Retina (tissue), 1 donor: ENCODE measurements at places on chromosomes 4 and X.

DNA sequence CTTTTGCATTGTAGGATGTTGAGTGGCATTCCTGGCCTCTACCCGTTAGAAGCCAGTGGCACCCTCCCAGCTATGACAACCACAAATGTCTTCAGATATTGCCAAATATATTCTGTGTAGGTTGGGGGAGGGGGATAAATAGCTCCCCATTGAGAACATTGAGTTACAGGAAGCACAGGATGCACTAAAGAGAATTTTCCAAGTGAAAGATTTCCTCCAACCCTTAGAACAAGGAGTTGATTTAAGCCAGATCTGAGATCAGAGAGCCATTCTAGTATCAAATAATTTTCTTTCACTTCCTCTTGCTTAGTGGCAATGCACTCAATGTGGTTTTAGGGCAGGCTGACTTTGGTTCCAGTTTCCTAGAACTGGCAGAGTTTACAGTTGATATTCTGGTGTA is 436.6 kb downstream of the C4orf33 start:
- no peak for DNase-seq

GRCh38 chrX:48515842-48516241 is 5.8 kb upstream of the EBP start:
- no peak for DNase-seq

DNA sequence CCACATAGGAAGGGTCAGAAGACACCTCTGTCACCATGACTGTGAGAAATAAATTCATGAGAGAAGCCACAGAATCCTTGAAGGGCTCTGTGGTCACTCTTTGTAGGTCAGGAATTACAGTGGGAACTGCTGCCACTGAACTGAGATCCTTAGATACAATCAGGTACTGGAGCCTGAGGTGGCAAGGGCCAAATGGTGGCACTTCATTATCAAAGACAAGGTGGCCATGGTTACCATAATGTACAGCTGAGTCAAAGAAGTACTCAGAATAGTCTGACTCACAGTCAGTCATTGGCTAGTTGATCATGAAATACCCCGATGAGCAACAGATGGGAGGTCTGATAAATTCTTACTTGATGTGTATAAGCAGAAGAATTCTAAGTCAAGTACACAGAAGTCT is 131.9 kb downstream of the RTL3 start:
- no peak for DNase-seq

DNA sequence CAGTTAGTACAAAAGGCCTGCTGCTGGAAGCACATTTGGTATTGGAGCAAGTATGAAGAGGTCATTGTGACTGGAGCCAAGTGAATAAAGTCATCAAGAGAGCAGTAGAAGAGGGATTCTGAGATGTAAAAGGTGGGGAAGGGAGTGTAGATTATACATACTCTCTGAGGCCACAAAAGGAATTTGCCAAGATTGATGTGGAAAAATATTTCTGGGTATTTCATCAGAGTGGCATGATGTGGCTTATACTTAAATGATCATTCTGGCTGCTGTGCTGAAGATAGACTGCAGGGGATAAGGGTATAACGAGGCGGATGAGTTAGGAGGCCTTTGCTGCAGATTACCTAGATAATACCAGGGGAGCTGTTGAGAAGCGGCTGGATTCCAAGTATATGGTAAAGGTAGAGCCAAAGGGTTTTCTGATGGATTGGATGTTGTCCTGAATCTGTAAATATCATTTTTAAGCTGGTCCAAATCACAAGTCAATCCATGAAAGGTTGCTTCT is 231.8 kb upstream of the AGA start:
- no peak for DNase-seq

DNA sequence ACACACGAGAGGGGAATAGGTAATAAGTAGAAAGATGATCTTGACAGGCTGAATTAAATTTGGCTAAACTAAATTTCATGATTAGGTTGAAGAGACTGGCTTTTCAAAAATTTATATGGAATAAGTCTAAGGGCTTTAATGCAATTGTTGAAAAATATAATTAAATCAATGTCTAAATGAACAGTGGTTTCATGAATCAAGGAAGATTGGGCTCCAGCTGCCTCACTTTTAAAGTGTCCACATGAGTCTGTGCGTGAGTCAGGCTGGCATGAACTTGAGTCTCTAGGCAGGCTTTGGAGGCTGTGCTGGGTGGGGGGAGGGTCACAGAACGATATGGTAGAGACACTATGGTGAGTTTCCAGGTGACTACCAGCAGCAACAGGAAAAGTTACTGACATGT is 111.9 kb downstream of the SORBS2 start:
- no peak for DNase-seq

GRCh38 chr4:39096847-39097246 is 34.8 kb downstream of the KLHL5 start:
- DNase-seq, result no peak

- no peak for DNase-seq
Observed at GRCh38 chrX:138847930-138848329, 136.4 kb upstream of the FGF13 start.

GRCh38 chr4:134539729-134540231 is 338.2 kb upstream of the PABPC4L start:
- no peak for DNase-seq

- no peak for DNase-seq
Observed at GRCh38 chrX:19772096-19772821, 115.1 kb downstream of the SH3KBP1 start.
